ENCODE measurements at places on chromosomes 13 and 19.

DNA sequence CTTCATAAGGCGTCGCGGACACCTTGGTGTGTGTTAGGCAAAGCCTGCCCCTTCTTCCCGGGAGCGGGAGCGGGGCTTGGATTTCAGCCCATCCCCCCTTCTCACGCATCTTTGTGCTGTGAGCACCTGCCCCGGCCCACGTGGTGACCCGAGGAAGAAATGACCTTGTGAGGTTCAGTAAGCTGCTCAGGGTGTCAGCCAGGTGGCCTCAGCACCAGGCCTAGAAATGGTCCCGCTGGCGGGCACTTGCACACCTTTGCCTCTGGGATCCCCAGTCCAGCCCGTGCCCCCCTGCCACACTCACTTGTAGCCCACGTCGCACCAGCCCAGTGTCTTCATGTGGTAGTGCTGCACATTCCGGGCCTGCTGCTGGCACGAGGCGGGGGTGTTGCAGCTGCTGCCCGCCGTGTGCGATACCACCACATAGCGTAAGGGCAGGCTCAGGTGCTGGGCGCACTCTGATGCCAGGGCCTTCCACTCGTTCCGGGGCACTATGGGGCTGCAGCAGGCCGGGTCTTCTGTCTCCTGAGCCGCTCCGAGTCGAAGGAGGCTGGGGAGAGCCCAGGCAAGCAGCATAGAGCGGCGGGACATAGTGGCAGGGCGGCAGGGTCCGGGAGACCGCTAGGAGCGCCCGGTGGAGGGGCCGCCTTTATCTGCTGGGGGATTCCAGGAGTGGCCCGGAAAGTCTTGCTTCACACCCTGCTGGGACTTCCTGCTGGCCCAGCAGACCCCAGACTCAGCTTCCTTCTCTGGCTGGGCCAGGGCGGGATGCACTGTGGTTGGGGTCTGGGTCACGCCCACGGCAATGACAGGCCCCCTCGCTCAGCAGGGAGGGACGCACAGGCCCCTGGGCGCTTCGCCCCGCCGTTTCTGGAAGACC is at the start of gene PGLYRP1:
PGLYRP1 (minus strand) TSS at position 623 of the 880 bp plus-strand sequence; CDS start at position 591, 32 bp downstream.
- DNase-seq = no peak

DNA sequence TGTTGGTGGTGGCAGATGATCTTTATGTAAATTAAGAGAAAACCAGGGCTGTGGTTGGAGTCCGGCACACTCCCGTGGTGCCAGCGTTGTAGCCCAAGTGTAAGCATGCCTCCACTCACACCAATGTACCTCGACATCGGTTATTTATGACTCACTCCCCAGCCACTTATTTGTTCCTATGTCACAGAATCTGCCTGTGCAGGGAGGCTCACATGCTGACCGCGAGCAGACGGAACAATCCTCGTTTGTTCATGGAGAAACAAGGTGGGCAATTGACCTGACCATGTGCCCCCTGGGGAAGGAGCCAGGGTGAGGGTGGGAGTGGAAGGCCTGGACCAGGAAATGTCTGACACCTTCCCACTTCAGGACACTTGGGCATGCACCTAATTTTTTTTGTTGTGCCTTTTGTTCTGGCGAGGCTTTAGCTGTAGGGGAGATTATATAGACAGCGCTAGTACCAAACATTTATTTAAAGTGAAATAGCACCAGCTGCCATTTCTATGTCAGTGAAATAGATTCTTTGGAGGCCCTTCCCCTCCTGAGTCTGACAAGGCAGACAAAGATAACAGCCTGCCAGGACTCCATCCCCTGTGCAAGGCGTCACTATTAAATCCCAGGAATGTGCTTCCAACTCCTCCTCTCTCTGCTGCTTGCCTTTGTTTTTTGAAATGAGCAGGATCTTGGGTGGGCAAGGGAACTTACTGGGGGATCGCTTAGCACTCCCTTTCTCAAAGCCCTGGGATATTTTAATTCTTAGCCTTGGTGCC is 394.2 kb downstream of the FGF9 start:
- DNase-seq = no peak

- no peak for DNase-seq
Observed at GRCh38 chr13:108276060-108276459, 6.5 kb downstream of the TNFSF13B start.

DNA sequence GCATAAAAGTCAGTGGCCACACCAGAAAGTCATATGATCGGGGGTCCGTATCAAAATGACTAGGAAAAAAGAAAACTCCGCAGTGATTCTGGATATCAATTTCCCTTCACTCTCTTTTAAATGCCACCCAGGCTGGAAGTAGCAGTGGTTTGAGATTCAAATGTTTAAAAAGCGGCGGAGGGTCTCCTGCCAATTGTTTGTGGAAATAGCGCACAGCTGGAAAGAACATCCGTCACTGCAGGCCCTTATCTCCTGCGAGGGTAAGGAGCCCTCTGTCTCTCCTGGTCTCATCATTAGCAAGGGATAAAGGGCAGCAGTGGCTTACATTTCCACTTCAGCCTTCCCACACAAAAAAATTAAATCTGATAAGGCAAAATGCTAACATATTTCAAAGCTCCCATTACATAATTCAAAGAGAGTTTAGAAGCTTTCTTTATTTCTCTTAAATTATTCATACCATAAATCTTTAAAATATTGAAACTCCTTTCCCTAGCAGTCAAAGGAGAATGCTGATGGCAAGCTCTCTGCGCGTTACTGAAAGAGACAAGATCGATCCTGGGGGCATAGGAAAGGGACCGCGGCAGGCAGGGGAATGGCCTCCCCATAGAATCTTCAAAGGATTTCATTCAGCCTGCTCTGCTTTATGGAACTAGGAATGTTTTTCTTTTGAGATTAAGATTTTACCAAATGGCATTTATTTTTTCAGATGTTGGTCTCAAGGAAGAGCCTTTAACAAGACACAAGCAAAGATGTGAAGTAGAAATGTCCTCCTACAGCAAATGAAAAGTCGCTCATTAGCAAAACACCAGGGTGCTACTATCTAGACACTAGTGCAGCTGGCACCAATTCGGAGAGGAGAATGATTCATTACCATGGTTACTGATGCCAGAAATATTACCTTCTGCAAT is 35.0 kb downstream of the AMER2 start:
- no peak for DNase-seq

DNA sequence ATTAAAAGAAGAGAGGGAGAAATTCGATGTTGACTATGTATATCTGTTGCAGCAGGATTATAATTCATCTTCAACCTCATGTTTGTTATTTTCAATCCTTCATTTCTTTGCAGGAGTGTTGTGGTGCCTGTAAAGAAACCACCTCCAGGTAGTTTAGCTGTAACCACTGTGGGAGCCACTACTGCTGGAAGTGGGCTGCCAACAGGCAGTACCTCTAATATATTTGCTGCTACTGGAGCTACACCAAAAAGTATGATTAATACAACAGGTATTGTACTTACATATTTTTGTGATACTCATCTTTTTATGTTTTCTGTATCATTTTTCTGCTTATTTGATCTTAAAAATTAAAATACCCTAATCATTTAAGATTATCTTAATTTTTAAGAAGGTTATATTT is 266.5 kb downstream of the NBEA start:
- DNase-seq = no peak

GRCh38 chr19:39563408-39563807 is 23.4 kb upstream of the EID2 start:
- no peak for DNase-seq

DNA sequence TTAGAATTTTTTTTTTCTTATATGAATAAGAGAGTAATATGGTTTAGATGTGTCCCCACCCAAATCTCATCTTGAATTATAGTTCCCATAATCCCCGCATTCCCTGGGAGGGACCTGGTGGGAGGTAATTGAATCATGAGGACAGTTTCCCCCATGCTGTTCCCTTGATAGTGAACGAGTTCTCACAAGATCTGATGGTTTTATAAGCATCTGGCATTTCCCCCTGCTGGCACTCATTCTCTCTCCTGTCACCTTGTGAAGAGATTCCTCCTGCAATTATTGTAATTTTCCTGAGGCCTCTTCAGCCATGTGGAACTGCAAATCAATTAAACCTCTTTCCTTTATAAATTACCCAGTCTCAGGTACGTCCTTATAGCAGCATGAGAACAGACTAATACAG is 205.7 kb downstream of the MYO16 start:
- no peak for DNase-seq

DNA sequence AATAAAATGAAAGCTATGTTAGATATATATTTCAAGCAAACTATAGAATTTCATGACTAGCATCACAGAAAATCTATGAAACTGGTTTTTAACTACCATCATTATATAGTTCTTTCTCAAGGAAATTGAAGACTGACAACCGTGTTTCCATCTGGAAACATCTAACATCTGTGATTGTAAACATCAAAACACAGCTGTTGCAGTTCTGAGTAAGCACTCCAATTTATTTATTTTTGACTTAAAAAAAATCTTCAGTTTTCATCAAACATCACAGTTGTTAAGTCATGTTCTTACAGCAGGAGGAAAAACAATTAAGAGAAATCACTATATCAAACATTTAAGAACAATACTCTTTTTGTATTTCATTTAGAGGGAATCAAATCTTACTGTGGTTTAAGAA is 1653.0 kb upstream of the MIR17HG start:
- DNase-seq = no peak

GRCh38 chr19:7792281-7792680 is 29.2 kb downstream of the CLEC4M start:
- DNase-seq = no peak

GRCh38 chr19:55647732-55648584 is at the start of gene CCDC106:
Gene CCDC106 (plus strand): TSS chr19:55648212. CDS start chr19:55649047, 835 bp downstream.
- DNase-seq = peak; percentile 57

GRCh38 chr19:44304659-44305193 is at the start of gene ZNF235:
Gene ZNF235 (minus strand): TSS chr19:44305025. CDS start chr19:44303404, 1,621 bp downstream.
- DNase-seq = peak; percentile 89

- peak; percentile 66 for DNase-seq
Observed at GRCh38 chr13:54980651-54981050, 1952.0 kb downstream of the OLFM4 start.

GRCh38 chr19:29512748-29513147 is 13.0 kb upstream of the VSTM2B start:
- DNase-seq = no peak

DNA sequence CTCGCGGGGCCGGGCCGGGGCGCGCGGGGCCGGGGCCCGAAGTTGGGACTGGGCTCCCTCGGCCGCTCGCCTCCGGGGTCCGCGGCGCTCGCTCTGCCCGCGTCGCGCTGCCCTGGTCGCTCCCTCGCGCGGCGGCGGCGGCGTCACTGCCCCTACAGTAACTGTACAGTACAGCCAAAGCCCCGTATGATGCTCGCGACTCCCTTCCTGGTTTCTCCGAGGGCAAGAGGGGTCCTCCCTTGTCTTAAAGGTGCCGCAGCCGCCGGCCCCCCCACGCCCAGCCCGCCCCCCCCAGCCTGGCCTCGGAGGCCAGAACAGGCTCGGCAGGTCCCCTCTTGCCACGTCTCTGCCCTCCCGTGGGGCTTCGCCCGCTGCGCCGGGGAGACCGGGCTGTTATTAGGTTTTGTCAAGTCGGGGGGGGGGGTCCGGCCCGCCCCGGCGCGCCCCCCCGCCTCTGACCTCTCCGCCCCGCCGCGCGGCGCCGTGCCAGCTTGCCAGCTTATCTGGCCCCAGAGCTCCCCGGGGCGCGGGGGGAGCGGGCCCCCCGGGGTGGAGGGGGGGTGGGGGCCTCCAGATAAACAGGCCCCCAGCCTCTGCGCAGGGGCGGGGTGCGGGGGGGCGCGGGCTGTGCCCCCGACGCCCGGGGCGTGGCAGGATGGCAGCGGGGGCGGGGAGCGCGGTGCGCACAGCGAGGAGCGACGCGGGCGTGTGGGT is at the start of gene ZBTB7A:
ZBTB7A (minus strand) TSS at position 218 of the 714 bp plus-strand sequence. CDS start 11,667 bp downstream, outside the sequence.
- peak; percentile 82 for DNase-seq

DNA sequence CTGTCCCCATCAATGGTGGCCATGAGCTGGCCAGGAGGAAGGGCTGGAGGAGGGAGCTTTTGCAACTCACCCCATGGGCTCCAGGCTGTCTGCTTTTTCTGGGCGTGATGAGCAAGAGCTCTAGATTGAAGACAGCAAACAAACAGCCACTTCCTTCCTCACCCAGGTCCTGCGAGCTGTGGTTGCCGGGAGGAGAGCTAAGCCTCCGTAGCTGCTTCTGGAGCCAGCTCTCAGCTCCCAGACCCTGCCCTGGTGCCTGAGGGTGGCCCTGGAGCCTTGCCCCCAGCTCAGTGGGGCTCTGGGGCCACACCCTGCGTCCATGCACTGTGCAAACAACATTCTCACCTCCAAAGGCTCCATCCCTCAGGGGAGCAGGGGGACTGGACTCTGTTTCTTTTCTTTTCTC is 6.2 kb downstream of the MYO1F start:
- DNase-seq = peak; percentile 81

- DNase-seq = no peak
Observed at GRCh38 chr19:17079710-17080439, 4.3 kb downstream of the MYO9B start.

- no peak for DNase-seq
Observed at GRCh38 chr13:27264648-27265047, 6.0 kb upstream of the RASL11A start.

DNA sequence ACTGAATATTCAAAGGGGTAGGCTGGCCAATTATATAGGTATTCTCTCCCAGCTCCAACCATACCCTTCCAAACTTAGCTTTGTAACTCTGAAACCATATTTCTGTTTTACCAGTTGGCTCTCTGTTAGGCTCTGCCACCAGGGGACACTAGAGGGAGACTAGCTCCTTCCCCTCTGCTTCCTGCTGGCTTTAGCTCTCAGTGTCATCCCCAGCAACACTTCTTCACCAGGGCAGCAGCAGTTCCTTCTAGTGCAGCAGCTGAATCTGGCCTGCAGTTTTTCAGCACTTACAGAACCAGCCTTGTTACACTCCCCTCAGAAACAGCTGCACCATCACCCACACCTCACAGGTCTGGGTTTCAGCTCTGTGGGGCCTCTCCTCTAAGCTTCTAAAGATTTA is 51.0 kb upstream of the DOCK9 start:
- peak; percentile 67 for DNase-seq

DNA sequence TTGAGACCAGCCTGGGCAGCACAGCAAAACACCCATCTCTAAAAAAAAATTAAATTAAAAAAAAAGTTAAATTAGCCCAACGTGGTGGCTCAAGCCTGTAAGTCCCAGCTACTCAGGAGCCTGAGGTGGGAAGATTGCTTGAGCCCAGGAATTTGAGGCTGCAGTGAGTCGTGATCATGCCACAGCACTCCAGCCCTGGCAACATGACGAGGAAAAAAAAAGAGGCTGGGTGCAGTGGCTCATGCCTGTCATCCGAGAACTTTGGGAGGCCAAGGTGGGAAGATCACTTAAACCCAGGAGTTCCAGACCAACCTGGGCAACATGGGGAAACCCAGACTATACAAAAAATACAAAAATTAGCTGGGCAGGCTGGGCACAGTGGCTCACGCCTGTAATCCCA is 2.2 kb upstream of the TMEM161A start:
- DNase-seq = no peak
